ENCODE measurements at places on chromosomes 3 and 15.

DNA sequence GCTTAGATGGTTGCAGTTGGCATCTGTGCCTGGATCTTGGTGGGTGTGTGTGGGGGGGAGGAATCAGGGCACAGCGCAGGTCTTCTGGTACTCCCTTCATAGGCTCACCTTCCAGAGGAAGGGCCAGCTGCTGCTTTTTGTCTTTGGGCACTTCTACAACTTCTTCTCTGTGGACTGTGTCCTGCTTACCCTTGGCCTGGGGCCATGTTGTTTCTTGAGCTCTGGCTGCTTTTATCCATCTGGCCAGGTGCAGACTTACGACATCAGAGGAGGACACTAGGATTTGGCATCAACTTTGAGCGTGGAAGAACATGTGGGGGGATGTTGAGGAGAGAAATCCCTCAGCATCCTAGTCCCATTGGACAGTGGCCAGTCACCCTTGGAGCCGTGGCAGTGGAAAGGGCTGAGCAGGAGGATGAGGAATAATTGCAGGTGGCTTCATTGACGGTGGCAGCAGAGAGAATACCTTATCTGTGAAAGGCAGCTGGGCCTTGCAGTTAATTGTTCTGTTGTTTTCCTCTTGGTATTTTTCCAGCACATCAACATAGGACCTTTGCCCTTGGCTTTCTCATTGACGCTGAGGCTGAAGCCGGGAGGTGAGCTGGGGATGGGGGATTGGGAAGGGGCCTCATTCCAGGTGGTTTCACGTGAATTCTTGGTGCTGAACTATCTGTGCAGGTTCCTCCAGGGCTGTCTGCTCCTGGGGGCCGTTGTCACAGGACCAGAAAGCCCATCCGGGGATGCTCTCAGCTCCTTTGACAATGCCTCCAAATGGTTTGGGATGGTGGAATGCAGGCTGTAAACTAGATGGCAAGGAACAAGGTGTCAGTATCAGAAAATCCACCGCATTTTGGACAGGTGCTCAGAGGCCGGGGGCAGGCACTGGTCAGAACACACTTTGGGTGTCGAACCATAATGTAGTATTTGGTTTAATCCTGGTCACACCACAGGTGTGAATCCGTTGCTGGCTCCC, 9.7 kb downstream of the EPHB1 start:
- DNase-seq: no peak

DNA sequence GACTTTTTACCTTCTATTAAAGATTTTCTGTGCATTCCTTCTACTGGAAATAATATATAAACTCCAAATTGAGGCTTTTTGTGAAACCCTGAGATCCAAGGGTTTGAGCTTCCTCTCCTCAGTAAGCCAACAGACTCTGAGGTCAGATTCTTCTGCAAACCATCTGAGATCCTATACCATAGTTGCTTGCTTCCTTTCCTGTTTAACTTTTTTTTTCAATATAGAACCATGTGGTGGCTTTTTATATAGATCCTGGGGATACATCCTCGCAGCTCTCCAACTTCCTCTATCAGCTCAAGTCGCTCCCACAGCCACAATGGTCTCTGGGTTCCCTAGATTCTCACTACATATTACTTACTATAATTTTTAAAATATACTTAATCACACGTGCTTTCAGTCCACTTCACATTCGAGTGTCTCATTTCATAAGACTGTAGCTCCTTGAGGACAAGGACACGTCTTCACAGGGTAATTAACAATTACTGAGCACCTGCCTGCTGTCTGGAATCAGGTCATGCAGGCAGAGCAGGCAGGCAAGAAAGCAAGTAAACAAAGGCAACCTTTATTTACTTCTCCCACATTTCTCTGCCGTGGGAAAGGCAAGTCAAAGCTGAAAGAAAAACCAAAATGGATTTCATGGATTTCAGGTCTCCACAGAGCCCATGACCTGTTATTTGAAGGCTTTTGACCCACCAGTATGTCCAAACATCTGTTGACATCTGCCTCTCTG, 941.5 kb downstream of the FHIT start:
- DNase-seq: no peak

DNA sequence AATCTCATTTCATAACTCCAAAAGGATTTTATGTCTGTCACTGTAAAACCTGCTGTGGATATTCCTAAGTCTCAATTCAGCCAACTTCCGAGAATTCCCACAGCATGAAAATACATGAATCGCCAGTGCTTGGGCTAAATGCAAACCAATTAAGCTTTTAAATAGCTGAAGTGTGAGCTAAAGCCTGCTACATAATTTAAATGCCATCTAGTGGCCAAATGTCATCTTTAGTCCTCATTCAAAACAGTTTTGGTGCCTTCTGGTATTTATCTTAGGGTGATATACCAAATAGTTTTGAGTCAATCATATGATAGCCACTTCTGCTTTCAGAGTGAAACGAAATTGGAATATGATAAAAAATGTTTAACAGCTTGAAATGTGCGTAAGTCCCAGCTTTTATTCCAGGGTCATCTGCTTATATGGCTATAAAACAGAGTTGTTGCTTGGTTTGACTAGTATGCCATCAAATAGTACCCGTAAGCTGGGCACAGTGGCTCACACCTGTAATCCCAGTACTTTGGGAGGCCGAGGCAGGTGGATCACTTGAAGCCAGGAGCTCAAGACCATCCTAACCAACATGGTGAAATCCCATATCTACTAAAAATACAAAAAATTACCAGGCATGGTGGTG, 41.8 kb upstream of the CCNL1 start:
- DNase-seq: no peak

DNA sequence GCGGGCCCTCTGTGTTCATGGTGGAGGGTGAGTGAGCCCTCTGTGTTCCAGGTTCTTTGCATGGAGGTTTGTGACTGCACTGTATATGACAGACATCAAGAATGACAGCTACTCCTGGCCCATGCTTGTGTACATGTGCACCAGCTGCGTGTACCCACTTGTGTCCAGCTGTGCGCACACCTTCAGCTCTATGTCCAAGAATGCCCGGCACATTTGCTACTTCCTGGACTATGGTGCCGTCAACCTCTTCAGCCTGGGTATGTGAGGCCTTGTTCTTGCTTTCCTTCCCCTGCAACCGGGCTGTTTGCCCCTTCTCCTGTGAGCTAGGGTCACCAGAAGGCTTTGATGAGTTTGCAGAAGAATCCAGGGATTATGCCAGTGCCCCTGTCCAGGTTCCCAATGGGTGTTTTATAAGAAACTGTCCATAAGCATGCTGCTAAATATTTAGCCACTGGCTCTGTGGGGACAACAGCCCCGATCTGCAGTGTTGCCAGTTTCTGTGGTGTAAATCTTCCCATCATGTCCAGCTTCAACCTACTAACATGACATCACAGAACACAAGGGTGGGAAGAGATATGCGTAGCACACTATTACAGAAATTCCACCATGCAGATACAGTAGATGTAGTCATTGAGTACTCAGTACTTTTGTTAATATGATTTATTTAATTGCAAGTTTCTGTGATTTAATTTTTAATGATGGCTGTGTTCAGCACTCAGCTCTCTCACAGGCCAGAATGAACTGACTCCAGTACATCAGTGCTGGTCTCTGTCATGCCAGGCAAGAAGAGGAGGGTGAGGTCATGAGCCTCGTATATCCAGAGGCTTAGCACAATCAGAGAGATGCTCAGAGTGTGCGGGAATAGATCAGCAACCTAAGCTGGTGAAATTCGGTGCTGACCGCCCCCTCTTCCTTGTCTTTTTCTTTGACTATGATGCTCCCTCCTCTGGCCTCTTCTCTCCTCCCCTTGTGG, 29.2 kb upstream of the KIF23 start:
- no peak for DNase-seq

GRCh38 chr3:89808680-89809197, 701.3 kb downstream of the EPHA3 start:
- no peak for DNase-seq

DNA sequence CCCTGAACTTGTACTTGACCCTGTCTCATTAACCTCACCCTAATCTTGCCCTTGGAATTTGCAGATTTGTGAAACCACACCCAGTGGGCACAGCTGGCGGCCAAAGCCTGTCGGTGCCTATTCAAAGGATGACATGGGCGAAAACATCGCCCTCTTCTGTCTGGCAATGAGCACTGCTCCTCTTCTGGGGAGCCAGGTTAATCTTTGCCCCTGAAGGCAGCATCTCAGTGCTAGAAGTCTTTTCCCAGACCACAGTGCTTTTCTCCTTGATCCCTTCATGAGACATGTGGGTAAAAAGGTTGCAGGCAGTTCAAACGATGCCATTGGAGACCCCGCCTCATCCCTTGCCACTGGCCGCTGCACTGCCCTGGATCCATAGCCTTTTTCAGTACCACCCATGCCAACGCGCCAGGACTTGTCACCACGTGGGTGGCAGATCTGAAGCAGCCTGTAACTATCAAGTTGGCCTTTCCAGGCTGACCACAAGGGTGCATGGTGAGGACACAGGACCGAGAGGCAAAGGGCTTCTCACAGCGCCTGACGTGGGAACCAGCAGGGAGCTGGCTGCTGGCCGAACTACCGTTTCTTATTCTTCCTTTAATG, 6.5 kb upstream of the DNASE1L3 start:
- DNase-seq: peak; percentile 44

GRCh38 chr3:108218811-108219210, 3.4 kb downstream of the IFT57 start:
- DNase-seq: no peak

DNA sequence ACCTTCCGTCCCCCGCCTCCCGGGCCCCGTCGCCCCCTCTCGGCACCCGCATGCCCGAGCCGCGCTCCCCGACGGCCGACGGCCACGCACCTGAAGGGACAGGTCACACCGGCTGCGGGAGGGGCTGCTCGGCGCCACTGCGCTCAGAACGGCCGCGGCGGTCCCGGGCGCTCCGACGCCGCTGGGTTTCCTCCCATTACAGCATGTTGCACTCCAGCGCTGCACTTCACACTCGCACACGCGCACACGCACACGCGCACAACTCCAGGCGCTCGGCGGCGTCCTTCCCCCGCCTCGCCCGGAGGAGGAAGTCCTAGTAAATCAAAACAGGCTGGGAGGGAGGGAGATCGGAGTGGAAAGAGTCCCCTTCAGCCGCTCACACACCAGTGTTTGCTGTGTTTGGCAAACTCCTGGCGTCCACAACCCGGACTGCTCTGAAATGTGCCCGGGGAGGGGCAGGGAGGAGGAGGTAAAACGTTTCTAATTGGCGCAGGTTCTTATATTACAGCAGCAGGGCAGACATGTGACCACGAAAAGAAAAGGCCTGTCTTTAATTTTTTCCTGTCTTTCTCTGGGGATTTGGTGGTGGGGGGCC, 76.7 kb upstream of the VGLL4 start:
- DNase-seq: peak; percentile 37

GRCh38 chr3:83193526-83193925, 1432.1 kb upstream of the GBE1 start:
- DNase-seq: no peak

- peak; percentile 73 for DNase-seq
These were observed 56.7 kb upstream of the BLM start for GRCh38 chr15:90660195-90660998.

DNA sequence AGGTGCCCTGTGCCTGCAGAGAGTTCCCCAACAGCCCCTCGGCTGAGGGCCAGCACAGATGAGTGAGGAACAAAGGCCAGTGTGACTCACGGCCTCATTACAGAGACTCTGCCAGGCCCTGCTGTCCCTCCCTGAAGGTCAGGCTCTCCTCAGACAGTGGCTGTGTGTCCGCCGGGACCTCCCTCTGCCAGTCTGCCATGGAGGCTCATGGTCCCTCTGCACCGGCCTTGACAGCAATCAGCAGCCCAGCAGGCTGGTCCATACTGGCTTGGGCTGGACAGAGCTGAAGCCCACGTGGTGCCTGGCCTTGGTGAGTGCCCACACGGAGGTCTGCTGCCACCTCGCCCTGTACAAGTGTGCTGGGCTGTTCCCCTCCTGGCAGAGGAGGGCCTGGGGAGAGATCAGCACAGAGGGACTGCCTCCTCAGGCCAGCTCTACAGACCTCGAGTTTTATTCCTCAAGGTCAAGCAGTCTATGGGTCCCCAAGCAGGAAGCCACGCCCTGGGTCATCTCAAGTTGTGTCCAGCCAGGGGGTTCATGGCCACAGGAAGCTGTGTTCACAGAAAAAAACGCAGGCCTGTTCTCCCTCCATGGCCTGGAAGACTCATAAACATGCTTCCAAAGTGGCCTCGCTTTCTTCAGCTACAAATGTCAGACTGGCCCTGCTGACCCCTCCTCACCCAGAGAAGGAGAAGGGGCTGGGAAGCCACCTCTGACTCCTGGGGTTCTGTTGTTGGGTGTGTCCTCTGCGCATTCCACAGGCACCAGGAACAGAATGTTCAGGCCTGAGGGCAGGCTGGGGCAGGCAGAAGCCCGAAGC, 27.0 kb downstream of the SLC41A3 start:
- DNase-seq: no peak

GRCh38 chr3:196501316-196502044, 2.1 kb downstream of the RNF168 start:
- no peak for DNase-seq

GRCh38 chr3:4503050-4503449, 9.9 kb downstream of the ITPR1 start:
- no peak for DNase-seq

GRCh38 chr15:74497584-74497983, 36.6 kb upstream of the UBL7 start:
- no peak for DNase-seq

DNA sequence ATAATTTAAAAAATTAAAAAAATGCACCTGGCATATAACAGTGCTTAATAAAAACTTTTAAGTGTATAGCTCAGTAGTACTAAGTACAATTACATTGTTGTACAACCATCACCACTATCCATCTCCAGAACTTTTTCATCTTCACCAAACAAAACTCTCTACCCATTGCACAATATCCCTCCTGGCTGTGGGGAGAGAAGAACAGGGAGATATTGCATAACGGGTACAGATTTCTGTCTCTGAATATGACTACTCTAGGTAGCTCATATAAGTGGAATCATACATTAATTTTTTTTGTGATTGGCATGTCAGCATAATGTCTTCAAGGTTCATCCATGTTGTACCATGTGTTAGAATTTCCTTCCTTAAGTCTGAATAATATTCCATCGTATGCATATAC, 91.0 kb upstream of the PLAAT1 start:
- no peak for DNase-seq

DNA sequence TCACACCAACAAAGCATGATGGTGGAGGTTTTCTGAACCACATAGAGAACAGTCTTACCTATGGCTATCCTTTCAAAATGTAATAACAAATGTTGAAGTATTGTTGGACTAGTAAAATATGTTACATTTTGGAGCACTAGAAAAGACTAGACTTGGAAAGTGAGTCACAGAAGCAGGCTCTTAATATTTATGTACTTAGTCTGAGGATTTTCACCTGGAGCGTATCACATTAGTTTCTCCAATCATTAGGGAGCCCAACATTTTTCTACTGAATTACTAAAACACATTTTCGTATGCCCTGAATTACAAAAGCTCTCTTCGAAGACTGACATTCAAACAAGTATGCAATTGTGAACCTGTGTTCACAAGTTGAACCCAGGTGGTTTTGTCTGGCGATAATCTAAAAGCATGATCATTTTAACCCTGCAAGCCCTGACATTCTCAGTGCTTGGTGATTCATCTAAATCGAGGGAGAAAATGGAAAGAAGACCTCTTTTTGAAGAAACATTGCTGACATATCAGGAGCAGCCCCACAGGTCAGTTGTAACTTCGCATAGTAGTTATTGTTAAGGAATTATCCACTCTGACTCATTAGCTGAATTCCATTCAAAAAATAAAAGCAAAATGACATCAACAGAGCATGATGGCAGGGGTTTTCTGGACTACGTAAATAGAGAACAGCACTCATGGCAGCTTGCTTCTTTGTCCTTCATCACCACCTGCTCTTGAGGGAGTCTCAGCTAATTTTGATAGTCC, 679.8 kb upstream of the NECTIN3 start:
- no peak for DNase-seq

Measured in activated T-helper 2 cell treated with anti-CD3 and anti-CD28 coated beads, Interferon-gamma antibody, Interleukin-2, Interleukin-4, amounts not matched to agents 10 μg/mL and 5 μg/mL and 100 μg/mL, durations not matched to agents 14 hours and 24 hours and 36 hours (primary cell).